ENCODE measurements at places on chromosomes 11 and 22.
A peak's percentile ranks its signal among the peaks of the same experiment; 100 is the strongest.

DNA sequence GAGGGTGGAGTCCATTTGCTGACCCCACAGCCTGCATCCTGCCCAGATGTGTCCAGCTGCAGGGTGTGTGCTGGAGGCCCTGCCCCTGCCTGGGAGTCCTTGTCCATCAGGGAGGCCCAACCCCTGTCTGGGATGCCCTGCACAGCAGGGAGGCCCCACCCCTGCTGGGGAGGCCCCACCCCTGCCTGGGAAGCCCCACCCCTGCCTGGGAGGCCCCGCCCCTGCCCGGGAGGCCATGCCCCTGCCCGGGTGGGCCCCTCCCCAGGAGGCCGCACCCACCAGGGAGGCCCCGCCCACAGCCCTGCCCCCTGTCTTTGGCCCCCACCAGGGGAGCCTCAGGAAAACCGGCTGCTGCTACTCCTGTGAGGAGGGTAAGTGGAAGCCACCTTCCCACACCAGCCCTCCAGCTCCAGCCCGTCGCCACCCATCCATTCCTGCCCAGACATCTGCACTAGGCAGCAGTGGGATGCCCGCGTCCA is 37.2 kb downstream of the MUC5B start:
- DNase-seq, result no peak

DNA sequence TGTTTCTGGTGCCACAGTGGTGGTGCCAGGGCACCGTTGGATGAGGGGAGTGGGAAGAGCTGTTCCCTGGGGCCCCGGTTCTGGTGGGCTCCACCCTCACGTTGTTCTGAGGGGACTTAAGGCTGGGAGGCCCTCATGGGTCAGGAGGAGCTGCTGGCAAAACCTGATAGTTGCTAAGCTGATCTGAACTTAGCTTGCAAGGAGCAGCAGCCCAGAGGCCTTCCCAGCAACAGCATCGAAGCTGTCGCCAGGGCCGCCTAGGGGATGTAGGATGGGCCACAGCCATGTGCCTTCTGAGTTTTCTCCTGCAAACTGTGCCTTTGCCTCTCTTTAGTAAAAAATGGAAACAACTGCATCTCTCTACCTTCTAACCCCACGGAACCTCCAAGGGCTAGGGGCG is 240.2 kb downstream of the TBC1D22A start:
- no peak for DNase-seq

GRCh38 chr11:134537941-134538340 is 125.9 kb upstream of the B3GAT1 start:
- DNase-seq, result no peak

- DNase-seq, result no peak
Observed at GRCh38 chr11:46200537-46201281, 76.8 kb upstream of the CREB3L1 start.

- DNase-seq, result no peak
Observed at GRCh38 chr11:87114093-87114492, 76.4 kb downstream of the TMEM135 start.

GRCh38 chr11:128251140-128251539 is 336.2 kb downstream of the ETS1 start:
- DNase-seq, result no peak

DNA sequence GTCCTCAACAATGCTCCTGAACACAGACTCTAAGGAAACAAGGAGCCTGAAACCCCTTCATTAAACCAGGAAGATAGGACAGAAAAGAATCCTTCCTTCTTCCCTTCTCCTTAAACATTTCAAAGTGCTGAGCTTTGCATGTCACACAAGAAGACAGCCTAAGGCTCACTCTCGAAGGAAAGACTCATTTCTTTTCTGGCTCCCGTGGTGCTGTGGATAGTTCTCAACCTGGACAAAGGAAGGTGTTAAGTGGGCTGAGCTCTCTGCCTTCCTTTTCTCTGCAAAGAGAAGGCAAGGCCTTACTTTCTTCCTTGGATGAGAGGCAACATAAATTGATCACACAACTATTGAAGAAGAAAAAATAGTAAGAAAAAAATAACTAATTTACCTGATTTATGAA is 452.4 kb upstream of the DDI1 start:
- no peak for DNase-seq

DNA sequence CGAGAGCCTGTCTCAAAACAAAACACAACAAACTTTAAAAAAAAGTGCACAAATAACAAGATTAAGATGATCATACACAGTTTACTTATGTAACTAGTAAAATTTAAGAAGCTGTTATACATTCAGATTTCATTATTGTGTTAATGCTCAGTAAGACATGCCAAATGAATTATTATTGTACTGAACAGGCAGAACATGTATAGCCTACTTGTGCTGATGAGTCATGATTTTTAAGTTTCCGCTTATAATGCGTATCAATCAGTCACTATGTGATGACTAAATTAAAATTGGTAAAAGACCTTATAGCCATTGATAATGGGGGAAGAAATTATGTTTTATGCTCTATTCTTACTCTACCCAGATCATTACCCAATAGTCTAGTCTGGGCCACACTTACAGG is 20.5 kb upstream of the EXPH5 start:
- DNase-seq, result no peak

GRCh38 chr11:129951201-129951865 is 51.3 kb downstream of the PRDM10 start:
- DNase-seq, result no peak

GRCh38 chr22:21827628-21828267 is 39.7 kb downstream of the MAPK1 start:
- DNase-seq, result no peak

DNA sequence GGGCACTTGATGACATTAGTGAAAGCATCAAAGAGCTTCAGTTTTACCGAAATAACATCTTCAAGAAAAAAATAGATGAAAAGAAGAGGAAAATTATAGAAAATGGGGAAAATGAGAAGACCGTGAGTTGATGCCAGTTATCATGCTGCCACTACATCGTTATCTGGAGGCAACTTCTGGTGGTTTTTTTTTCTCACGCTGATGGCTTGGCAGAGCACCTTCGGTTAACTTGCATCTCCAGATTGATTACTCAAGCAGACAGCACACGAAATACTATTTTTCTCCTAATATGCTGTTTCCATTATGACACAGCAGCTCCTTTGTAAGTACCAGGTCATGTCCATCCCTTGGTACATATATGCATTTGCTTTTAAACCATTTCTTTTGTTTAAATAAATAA is 10.6 kb downstream of the REXO2 start:
- no peak for DNase-seq

DNA sequence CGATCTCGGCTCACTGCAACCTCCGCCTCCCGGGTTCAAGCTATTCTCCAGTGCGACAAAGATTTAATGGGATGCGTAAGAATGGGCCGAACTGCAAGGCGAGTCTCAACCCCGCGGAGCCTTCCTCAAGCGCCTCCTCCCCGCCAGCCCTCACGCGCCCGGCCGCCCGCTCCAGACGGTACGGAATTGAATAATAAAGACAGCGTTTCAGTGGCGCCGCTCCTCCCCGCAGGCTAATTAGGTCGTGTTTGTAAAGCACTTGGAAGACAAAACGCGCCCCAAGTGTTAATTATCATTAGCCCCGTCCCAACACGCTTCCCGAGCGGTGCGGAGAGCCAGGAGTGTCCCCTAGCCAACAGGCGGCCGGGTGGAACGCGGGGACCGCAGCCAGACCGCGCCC is 192.0 kb downstream of the BUD13 start:
- DNase-seq, result no peak

GRCh38 chr11:76695133-76695532 is 24.6 kb upstream of the LRRC32 start:
- DNase-seq, result no peak

DNA sequence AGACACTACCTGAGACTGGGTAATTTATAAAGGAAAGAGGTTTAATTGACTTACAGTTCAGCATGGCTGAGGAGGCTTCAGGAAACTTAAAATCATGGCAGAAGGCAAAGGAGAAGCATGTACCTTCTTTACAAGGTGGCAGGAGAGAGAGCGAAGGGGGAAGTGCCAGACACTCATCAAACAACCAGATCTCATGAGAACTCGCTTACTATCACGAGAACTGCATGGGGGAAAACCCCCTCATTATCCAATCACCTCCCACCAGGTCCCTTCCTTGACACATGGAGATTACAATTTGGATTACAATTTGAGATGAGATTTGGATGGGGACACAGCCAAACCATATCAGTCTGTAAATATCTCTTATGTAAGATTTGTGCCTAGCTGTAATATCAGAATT is 50.9 kb upstream of the ATXN10 start:
- DNase-seq, result no peak

GRCh38 chr11:108881131-108881530 is 216.3 kb downstream of the DDX10 start:
- DNase-seq, result no peak

DNA sequence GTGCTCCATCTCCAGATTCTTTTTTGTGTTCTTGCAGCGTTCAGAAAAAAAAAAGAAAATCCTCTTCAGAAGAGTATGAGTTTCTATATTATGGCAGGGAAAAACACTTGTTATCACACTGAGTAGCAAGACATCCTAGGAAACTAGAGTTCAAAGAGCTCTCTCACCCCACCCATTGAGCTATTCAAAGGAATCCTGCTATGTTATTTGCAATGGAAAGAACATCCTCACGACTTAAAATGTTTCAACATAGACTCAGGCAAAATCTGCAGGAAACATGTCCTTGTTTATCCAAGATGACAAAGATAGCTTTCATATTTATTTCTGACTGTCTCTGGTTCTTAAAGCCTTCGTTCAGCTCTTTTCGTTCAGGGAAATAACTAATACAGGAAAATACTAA is 331.6 kb upstream of the ANO5 start:
- no peak for DNase-seq

GRCh38 chr11:132028380-132029240 is 658.2 kb downstream of the NTM start:
- no peak for DNase-seq

- no peak for DNase-seq
Observed at GRCh38 chr22:27133019-27133431, 475.6 kb downstream of the MIAT start.

DNA sequence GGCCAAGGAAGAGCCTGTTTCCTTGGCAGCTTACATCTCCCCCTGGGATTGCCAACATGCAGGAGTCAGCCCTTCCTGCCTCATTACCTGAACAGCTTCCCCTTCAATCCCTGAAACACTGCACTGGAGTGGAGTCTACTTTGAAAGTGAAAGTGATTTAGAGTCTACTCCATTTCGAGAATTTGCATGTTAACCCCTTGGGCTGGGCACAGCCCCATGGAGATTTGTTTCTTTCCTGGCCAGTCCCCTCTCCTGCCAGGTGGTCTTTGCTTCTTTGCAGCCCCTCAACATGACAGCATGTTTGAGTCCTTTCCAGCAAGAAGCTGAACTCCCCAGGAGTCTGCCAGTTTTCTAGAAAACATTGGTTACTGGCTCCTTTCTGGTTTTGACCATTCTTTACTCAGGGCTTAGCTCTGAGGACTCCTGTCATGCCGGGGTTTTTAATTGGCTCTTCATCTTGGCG is 59.9 kb downstream of the TRAF6 start:
- DNase-seq, result no peak

DNA sequence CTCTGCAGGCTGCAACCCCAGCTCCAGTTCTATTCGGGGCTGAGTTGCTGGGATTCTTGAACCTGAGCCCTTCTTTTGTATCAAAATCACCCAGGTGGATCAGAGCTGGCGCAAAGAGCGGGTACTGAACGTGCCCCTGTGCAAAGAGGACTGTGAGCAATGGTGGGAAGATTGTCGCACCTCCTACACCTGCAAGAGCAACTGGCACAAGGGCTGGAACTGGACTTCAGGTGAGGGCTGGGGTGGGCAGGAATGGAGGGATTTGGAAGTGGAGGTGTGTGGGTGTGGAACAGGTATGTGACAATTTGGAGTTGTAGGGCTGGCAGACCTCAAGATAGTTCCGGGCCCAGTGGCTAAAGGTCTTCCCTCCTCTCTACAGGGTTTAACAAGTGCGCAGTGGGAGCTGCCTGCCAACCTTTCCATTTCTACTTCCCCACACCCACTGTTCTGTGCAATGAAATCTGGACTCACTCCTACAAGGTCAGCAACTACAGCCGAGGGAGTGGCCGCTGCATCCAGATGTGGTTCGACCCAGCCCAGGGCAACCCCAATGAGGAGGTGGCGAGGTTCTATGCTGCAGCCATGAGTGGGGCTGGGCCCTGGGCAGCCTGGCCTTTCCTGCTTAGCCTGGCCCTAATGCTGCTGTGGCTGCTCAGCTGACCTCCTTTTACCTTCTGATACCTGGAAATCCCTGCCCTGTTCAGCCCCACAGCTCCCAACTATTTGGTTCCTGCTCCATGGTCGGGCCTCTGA is 3.8 kb downstream of the FOLR1 start:
- DNase-seq, result no peak

DNA sequence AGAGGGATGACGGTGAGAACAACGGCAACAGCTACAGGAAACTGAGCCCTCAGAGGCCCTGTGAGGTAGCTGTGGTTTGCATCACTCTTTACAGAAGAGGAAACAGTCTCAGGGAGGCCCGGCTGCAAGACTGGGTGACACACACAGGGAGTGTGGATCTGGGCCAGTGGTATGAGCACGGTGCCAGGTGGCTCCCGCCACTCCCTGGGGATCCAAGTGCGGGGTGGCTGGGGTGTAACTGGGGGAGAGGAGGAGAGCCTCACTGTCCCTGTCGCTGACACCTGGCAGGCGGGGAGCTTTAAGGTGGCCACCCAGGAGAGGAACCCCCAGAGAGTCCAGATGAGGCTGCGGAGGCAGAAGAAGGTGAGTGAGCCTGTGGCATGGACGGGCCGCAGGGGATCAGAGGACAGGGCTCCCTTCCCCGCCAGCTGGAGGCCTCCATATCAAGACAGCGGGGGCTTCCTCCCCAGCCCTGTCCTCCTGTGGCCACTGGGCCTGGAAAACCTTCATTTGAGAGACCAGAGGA is 5.6 kb downstream of the RGL4 start:
- DNase-seq, result peak; percentile 55

DNA sequence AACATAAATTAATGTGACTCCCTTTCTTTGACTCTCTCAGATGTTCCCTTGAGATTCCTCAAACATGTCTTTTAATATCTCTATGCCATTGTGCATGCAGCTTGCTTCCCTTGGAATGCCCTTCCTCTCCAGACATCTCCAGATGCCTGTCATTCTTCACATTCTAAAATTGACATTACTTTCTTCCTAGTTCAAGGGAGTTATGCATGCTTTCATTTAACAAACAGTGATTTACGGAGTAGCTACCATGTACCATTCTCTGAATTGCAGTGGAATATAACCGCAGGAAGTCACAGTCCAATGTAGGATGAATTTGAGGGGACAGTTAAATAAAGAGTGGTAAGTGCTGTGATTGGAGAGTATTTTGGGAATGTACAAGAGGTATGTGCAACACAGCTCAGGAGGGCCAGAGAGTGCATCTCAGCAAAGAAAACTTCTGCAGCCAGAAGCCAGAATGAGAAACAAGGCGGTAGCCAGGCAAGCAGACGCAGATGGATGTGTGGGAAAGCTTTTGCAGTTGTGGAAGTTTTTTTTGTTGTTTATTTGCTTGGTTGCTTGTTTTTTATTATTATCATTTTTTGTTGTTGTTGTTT is 18.7 kb downstream of the MMP10 start:
- no peak for DNase-seq

- DNase-seq, result no peak
Observed at GRCh38 chr11:104120493-104121137, 43.3 kb downstream of the PDGFD start.

- DNase-seq, result no peak
Observed at GRCh38 chr22:20312396-20313191, 7.3 kb downstream of the DGCR6L start.

- no peak for DNase-seq
Observed at GRCh38 chr11:26946257-26946716, 47.6 kb upstream of the FIBIN start.

- no peak for DNase-seq
Observed at GRCh38 chr22:17780741-17781318, 6.6 kb upstream of the BID start.

- DNase-seq, result no peak
Observed at GRCh38 chr11:126304457-126305075, 706 bp downstream of the DCPS start.

All from activated T-helper 1 cell treated with anti-CD3 and anti-CD28 coated beads, Interleukin-2, amount 50 U/mL, for 16 hours (primary cell).